NCI-H2081 (cell line): ENCODE measurements at places on chromosomes 11 and 22.

DNA sequence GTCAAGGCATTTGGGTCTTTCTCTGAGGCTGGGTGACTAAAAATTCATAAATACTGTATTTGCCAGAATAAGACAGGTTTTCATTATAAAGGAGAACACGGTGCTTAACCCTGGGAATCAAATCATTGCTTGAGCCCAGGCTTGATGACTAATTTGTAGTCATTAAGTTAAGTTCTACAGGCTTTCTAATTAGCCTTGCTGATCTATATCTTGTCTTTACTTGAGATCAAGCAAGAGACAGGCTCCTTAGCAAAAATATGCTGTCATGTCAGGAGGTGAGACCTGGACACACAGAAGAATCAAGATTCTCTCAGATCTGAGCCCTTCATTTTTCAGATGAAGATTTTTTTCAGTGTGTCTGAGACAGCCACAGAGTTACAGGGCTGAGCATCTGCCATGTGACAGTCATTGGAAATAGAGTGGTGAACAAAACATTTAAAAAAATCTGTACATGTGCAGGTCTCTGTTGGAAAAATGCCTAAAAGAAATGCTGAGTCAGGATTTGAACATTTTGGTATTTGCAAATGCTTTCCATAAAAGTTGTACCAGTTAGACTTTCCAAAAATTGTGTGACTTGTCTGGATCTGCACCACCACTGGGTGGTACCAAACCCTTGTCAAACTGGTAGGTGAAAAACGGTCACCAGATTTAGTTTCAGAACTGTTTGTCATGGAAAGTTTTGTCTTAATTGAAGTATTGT, 14.6 kb downstream of the ACAT1 start:
- DNase-seq: no peak

DNA sequence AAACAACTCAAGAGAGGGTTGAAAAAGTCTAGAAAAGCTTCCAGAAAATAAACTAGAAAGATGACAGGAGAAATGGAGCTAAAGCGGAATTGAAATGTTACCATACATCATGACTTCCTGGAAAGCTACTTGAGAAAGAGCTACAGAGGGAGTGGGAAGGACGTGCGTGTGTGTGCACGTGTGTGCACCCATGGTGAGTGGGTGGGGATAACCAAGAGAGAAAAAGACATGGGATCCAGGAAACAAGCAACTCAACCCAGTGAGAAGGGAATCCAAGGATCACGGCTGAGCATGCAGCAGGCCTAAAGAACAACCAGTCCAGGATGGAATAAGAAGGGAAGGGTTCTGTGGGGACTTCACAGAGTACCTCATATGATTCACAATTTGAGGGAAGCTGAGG, 21.6 kb downstream of the APOL1 start:
- no peak for DNase-seq

- DNase-seq: no peak
Observed at GRCh38 chr11:629237-629583, 2.2 kb upstream of the SCT start.

DNA sequence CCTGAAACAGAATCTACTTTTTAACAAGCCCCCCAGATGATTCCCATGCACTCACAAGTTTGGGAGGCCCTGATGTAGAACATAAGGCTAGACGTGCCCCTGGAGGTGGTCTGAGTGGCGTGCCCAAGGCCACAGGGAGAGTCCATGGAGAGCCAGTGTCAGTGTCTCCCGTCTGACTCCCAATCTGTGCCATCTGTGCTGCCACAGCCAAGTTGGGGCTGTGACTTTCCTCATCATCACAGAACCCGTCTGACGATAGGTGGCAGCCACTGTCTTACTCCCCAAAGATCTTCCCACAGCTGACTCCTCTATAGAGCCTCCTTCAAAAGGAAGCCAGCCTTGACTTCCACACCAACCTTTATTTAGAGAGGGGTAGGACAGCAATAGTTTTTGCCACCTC, 470.5 kb downstream of the SOX6 start:
- DNase-seq: no peak

GRCh38 chr22:31138126-31138525, 2.2 kb downstream of the PLA2G3 start:
- no peak for DNase-seq

DNA sequence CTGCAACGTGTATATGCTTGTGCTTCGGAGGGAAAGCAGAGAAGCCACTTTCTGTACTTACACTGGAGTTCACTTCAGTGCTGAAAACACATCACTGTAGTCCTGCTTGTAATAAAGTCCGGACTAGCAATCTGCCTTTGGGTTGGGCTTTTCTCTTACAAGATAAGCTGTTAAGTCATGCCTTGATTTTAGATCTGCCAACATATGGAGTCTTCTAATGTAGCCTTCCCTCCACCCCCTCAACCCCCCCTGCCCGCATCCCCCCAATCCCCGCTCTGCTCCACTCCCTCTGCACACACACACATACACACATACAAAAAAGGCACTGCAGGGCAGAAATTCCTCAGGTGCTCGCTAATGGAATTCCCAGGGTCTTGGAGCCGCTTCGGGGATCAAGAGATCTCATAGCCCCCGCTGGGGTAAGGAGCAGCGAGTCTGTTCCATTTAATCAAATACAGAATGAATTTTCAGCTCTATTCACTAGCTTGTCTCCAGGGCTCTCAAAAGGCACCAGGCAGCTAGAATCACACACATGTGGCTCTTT, 3.4 kb downstream of the CDON start:
- no peak for DNase-seq

GRCh38 chr22:40203572-40203971, 25.8 kb downstream of the TNRC6B start:
- no peak for DNase-seq

- no peak for DNase-seq
Observed at GRCh38 chr11:19281041-19281440, 40.3 kb upstream of the E2F8 start.

GRCh38 chr11:117535201-117535849, 207.7 kb downstream of the CEP164 start:
- DNase-seq: no peak

DNA sequence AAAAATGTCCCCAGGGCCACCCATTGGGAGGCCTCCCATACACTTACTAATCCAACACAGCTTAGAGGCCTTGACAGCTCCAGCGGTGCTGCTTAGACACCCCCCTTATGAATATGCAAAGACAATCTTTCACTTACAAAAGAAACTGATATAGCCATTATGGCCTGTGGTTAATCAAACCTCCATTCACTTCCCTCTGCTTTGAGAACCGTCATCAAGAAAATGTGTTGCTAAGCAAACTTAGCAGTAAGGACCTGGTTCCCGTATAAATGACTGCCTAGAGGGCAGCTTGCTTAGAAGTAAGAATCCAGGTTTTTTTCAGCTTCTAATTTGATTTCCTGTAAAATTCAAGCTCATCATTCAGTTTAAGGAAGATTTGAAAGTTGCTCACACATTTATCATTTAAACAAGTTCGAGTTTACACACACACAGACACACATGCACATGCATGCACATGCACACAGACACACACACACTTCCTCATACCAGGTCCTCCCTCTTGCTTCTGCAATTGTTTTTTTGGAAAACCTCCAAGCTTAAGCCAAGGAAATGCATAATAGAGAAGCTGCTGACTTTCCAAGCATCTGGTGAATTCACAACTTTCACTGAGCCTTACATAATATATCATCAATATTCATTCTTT, 137.7 kb upstream of the BLID start:
- DNase-seq: no peak

- no peak for DNase-seq
Observed at GRCh38 chr11:3359092-3359824, 19.7 kb downstream of the ZNF195 start.

GRCh38 chr22:37148031-37148651, 1.6 kb downstream of the IL2RB start:
- DNase-seq: no peak

DNA sequence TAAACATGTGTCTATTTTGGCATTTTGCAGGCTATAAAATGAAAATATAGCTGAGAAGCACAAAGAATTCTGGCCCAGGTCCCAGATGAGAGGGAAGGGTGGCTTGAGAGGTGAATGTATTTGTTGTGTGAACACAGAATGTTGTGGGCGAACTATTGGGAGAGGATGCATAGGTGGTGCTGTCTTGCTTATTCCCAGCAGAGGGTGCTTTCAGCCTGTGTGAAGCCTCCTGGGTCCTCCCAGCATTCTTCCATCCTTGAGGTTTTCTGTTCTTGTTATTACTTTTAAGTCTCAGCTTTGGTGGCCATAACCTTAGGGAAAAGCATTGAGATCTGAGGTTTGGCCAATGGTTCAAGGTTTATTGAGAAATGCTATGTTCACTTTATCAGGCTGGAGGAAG, 108.7 kb upstream of the SNX19 start:
- DNase-seq: no peak

- no peak for DNase-seq
Observed at GRCh38 chr22:38169116-38169515, 12.5 kb downstream of the PLA2G6 start.

- DNase-seq: no peak
Observed at GRCh38 chr22:22425356-22425755, 83.2 kb downstream of the ZNF280B start.

DNA sequence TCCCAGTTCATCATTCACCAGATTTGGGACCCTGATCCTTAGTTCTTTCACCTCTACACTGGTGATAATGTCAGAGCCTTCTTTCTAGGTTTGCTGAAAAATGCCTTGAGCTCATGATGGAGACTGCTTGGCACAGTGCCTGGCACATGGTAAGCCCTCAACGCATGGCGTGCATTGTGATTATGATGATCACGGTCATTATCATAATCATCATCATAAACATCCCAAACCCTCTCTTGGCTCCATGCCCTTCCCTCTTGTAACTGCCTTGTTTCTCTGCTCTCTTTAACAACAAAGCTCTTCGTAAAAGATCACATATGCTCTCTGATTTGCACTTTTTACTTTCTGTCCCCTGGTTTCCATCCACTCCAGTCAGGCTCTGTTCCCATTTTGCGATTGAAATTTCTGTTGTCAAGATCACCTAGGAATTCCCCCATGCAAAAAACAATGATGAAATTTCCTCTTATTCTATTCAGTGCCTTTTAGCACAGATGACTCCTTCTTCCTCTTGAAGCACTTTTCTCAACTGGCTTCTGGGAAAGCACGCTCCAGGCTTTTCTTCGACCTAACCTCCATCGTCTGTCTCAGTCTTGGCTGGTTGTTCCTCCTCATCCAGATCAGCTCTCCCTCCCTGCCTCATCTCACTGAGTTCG, 479.1 kb downstream of the OPCML start:
- peak; percentile 61 for DNase-seq

GRCh38 chr11:112670806-112671570, 290.2 kb upstream of the NCAM1 start:
- DNase-seq: no peak

DNA sequence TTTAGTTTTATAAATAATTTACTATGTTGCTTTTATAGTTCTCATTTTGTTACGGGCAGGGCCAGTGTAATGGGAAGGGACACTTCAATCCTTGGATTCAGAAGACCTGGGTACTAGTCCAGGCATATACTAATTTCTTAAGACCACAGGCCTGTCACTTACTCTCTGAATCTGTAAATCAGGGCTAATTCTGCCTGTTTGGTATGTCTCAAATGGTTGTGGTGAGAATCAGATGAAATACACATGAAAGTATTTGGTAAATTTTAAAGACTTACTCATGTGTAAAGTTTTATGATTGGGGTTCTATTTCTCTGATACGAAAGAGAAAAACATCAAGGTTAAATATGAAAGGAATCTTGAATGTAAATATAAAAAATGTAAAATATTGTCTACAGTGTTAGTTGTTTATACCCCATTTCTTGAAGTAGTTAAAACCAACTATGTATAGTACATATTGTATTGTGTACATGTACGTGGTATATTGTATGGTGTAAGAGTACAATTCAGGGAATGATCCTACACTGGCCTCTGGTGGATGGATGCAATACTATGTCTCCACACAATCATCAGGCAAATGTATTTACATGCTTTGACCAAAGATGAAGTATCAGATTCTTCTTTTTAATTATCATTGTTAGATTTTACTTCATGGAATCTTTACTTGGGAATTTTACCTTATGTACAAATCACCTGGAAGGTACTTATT, 24.5 kb upstream of the RAG2 start:
- DNase-seq: peak; percentile 20

GRCh38 chr22:33631777-33632176, 288.5 kb downstream of the LARGE1 start:
- DNase-seq: no peak

DNA sequence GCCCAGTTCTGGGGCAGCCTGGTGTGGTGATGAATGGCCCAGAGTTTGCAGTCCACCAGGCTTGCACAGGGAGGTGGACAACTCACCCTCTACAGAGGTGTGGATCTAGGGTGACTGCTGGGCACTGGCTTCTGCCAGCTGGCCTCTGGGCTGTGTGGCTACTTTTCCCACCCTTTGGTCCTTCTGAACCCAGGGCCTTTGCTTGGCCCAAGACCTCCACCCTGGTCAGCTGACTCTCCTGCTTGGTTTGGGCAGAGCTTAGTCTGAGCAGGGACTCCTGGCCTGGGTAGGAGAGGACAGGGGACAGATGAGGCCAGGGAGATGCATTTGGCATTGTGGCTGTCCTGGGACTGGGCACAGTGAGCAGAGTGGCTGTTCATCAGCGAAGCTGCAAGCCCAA, 83.0 kb upstream of the SHANK2 start:
- DNase-seq: no peak

DNA sequence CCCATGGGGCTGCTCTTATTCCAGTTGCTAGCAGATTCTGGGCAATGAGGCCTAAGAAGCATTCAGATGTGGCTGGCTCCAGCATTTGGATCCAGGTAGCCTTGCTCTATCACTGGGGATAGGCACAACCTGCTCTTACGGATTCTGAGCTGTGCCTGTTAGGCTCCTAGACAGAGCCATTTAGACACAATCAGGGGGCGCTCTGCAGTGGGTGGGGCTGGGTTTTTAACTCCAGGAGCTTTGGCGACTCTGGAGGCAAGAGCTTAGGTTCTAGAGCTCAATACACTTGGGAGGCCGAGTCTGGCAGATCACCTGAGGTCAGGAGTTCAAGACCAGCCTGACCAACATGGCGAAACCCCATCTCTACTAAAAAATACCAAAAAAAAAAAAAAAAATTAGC, 32.0 kb downstream of the KCNC1 start:
- no peak for DNase-seq

- no peak for DNase-seq
Observed at GRCh38 chr11:89346601-89347000, 144.6 kb downstream of the NOX4 start.

DNA sequence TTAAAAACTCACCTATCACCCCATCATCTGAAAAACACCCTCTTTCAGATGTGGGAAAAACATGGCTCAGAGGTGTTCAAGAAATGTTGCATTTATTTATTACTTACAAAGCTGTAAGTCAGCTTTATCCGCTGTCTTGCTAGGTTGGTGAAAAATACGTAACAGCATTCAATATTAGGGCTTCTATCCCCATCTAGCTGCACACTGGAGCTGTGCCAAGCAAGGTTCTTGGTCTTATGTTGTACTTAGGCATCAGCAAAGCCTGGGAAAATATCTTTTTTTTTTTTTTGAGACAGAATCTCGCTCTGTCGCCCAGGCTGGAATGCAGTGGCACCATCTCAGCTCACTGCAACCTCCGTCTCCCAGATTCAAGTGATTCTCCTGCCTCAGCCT, 7.5 kb downstream of the SERPING1 start:
- no peak for DNase-seq
